ENCODE measurements at places on chromosomes 7 and 10.

DNA sequence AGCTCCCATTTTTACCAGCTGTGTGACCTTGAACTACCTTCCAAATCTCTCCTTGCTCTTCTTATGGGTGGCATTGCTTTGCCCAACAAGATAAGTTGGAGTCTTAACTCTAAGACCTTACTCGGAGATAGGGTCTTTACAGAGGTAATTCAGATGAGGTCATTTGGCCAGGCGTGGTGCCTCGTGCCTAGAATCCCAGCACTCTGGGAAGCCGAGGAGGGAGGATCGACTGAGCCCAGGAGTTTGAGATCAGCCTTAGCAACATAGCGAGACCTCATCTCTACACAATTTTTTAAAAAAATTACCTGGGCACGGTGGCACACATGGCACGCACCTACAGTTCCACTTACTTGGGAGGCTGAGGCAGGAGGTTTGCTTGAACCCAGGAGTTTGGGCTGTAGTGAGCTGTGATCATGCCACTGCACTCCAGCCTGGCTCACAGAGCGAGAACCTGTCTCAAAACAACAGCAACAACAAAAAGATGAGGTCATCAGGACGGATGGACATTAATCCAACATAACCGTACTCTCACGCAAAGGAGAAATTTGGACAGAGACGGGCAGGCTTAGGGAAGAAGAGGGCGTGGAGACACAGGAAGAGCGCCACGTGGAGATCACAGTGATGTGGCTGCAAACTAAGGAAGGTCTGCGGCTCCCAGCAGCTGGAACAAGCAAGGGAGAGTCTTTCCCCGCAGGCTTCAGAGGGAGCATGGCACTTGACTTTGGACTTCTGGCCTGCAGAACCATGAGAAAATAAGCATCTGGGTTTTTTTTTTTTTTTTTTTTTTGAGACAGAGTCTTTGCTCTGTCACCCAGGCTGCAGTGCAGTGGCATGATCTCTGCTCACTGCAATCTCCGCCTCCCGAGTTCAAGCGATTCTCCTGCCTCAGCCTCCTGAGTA, 122.3 kb upstream of the CARD11 start:
- DNase-seq: no peak

DNA sequence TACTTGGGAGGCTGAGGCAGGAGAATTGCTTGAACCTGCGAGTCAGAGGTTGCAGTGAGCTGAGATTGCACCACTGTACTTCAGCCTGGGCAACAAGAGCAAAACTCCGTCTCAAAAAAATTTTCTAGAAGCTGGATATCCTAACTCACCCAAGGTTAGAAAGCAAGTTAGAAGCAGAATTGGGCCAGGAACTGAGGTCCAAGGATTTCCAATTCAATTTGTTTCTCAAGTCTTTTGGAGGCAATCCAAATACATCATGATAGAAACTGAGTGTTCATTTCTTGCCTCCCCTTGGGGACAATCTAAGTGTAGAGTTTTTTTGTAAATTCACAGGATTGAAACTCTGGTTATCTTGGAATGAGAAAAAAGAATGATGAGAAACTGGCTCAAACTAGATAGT, 45.5 kb downstream of the LAMB1 start:
- no peak for DNase-seq

DNA sequence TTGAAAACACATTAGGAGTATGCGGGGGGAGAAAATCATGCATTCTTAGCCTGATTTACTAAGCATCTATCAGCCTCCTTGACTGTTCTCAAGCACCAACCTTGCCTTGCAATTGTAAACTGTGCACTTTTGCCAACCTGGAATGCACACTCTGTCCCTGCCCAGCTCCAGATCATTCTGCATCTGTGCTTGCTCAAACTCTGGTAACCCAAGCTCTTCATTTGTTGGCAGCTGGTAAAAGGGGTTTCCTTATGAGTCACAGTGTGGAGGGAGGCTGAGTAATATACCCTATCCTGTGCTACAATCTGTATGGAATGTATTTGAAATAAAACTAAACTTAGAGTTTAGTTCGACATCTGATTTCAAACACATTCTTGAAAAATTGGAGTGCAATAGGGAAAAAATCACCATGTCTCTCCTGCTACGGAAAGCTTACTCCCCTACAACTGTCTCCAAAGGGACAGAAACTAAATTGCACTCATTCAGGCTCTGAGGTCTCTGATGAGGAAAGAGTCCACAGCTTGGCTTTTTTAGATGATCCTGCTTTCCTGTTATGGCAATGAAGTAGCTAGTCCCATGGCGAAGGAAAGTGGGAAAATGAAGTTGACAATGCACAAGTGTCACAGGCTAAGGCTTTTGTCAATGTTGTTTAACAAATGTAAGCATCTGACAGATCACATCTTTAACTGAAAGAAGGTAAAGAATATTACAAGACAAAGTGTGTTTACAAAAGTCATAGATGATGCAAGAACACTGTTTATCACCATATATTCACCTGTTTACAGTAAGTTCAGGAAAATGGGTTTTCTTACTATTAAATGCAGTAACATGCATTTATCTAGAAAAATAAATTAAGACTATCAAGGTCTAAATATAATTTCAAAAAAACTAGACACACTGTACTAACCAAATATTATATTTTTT, 61.9 kb downstream of the TES start:
- no peak for DNase-seq

GRCh38 chr10:31770307-31770902, 158.2 kb downstream of the ARHGAP12 start:
- DNase-seq: peak; percentile 54

- peak; percentile 49 for DNase-seq
Observed at GRCh38 chr7:151245360-151246101, 3.0 kb downstream of the SMARCD3 start.

- no peak for DNase-seq
Observed at GRCh38 chr10:76540786-76541185, 1096.8 kb downstream of the KCNMA1 start.

- no peak for DNase-seq
Observed at GRCh38 chr10:109866168-109866994, 56.9 kb downstream of the XPNPEP1 start.

- no peak for DNase-seq
Observed at GRCh38 chr7:20651960-20652544, 36.6 kb downstream of the ABCB5 start.

- DNase-seq: no peak
Observed at GRCh38 chr10:132702601-132703418, 83.1 kb downstream of the NKX6-2 start.

- no peak for DNase-seq
Observed at GRCh38 chr10:86188326-86188725, 178.3 kb downstream of the GRID1 start.

- DNase-seq: no peak
Observed at GRCh38 chr10:106338486-106338885, 826.0 kb downstream of the SORCS1 start.

- no peak for DNase-seq
Observed at GRCh38 chr7:117666031-117666430, 186.2 kb downstream of the CFTR start.
